Suprapubic skin (tissue), 4 donors: ENCODE measurements at places on chromosomes 12 and 14. TPM values are rescaled to one million over a fixed set of nuclear protein-coding genes. Genes with fewer than 3 reads are reported as not detected.
A peak's percentile ranks its signal among the peaks of the same experiment; 100 is the strongest.

- no peak for DNase-seq
Measured at GRCh38 chr14:104135904-104136471, 2.4 kb upstream of the KIF26A start.

DNA sequence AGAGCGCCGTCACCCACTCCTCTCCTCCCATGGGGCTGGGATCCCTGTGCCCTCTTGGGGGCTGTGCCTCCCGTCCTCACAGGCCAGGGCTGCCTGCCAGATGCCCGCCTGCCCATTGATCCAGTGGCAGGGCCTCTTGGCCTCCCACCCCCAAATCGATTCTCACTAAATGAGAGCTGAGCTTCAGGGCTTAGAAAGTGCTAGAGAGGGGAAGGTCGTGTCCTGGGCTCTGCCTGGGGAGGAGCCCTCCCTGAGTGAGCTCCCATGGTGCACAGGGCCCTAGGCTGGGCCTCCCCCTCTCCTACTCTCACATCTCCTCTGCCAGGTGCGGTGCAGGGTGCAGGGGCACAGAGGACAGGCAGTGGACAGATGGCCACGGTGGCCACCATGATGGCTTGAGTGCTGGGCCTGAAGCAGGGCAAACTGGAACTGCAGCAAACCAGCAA is 9.2 kb downstream of the BEGAIN start:
- peak; percentile 47 for DNase-seq

CDC42BPB gene
- 108 TPM for total RNA-seq

DNA sequence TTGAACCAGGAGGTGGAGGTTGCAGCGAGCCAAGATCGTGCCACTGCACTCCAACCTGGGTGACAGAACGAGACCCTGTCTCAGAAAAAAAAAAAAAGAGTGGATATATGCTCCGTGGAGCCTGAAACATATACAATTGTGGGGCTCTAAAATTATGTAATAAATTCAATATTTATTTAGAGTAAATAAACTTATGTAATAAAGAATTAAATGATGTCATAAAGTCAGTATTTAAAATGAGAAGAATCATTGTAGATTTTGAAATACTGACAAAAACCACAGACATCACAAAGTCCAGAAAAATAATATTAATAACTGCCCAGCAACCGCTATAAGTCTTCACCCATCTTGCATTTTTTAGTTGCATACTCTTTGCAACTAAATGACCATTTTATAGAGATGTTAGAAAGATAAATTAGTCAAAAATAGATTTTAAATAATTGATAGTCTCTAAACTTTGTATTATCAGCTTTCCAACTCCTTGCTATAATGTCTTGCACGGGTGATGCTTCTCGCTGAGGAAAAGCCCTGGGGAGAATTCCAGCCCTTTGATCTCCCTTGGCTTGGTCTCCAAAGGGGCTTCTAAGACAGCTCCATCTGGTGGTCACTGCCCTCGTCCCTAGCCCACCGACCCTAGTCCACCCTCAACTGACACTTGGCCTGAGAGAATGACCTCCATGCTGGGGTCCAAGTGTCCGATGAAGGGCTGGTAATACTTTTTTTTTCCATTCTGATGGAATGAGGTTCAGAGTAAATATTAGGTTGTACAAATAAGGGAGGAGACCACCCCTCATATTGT is 7.9 kb upstream of the TMBIM6 start:
- no peak for DNase-seq

DNA sequence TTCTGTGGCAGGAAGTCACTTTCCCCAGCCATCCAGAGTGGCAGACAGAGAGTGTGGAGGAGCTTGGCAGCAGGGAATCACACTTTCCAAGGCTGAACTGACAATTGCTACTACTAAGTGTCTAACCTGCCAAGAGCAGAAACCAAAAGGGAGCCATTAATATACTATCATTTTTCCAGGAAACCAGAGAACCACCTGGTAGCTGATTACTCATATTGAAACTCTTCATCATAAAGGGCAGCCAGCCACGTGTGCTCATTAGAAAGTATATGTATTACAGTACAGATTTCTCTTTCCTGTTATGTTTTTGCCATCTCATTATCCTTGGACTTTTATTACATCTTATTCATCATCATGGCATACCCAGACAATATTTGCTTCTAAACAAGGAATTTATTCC is 374.9 kb downstream of the GXYLT1 start:
- no peak for DNase-seq

GRCh38 chr14:60226298-60226697 is 22.7 kb upstream of the PPM1A start:
- DNase-seq: no peak

SLC11A2 gene
- 70.7 TPM for total RNA-seq

SHMT2 gene
- 53.5 TPM for total RNA-seq

- DNase-seq: no peak
Measured at GRCh38 chr14:69695322-69696203, 71.4 kb upstream of the SRSF5 start.

DNA sequence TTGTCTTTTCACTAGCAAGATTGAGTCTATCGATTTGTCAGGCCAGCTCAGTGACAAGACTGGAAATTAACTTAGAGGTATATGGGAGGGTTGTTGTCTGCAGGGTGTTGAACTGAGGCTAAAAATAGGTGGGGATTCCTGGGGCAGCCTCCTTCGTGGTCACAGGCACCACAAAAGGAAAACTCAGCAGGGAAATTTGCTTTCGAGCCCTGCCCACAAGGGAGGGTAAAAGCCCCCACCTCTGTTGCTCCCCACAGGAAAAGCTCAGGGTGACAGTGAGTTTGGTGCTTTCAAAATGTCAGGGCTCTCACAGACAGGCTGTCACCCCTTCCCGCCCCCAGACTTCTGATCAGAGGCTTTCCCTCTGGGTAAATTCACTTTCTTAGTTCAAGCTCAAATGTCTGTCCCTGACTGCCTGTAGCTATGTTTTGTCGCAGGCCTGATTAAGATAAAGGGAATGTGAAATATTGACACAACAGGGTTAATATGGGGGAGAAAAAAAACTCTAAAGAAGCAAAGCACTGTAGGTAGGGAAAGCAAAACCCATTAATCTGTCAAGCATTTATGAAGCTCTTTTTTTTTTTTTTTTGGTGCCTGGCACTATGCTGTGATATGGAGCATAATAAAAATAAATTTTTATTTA is 11.7 kb upstream of the NFKBIA start:
- DNase-seq: no peak

ZC3H10 gene
- 5.6 TPM for total RNA-seq

ENDOU gene
- total RNA-seq: 22.9 TPM

GOLT1B gene
- 23.2 TPM for total RNA-seq

- peak; percentile 89 for DNase-seq
Measured at GRCh38 chr14:23009939-23010726, at the start of gene C14orf93. Gene C14orf93 (minus strand): TSS chr14:23010143. CDS start chr14:22999023, 11,120 bp downstream.

DNA sequence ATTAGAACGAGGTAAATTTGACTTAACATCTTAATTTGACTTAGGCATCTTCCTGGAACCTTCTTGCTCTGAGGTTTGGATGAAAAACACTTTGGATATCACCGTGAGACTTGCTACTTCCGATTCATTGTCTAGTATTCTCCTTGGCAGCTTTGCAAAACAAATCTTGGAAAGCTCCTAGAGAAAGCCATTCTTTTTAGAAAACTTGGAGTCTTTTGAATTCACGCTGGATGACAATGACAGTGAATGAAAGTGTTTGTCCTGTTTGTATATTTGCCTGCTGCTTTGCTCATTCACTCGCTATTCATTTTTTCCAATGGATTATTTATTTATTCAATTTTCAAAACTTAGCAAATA is 222.1 kb upstream of the HMGA2 start:
- no peak for DNase-seq

DNA sequence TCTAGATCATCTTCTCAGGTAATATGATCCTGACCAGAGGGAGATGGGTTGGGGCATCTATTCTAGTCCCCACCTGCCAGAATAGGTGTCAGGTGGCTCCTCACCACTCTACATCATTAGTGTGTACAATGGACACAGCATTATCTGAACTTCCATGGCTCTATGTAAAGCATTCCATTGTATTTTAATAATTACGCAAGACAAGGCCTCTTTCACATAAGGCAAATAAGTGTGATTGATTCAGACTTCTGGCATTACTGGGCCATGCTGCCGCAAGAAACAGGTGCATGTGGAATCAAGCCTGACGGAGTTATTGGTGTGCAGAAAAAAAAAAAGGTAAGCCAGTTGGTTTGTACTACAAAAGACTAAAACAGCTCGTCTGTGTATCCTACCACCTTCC is 3.1 kb upstream of the DDHD1 start:
- DNase-seq: no peak

DNA sequence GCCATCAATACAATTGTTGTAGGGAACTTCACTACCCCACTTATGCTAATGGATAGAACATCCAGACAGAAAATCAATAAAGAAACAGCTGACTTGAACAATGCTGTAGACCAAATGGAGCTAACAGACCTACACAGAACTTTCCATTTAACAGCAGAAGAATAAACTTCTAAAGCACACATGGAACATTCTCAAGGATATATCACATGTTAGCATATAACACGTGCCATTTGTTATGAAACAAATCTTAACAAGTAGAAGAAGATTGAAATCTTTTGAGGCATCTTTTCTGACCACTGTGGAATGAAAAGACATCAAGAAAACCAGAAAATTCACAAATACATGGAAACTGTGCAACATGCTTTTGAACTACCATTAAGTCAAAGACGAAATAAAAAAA is 62.5 kb upstream of the RNU6-8 start:
- DNase-seq: no peak

GRCh38 chr12:32906399-32907165 is 10.0 kb upstream of the PKP2 start:
- DNase-seq: no peak

GRCh38 chr12:71999795-72000194 is 61.1 kb downstream of the TPH2 start:
- no peak for DNase-seq

TAS2R9 gene
- total RNA-seq: not detected

DNA sequence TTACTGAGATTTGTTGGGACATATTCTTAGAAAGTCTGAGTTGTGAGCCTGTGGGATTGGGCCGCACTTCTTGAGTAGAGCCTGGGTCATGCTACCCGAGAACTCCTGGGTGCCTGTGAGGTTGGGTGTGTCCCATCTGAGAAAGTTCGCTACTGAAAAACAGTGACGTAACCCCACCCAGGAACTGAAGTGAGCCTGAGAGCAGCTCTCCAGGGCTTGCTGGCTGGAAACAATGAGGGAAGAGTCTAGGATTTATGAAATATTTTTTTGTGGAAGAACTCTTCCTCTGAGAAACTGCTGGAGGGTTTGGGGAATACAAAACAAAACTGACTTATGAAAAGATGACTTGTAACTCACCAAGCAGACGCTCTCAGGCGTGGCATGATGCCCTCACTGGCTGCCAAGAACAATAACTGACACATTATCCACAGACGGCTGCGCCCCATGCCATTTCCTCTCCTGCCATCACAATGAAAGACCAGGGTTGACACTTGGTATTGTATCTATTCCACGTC is 69.2 kb downstream of the RASSF3 start:
- peak; percentile 87 for DNase-seq

- no peak for DNase-seq
Measured at GRCh38 chr12:23824358-23824757, 125.1 kb downstream of the SOX5 start.

GRCh38 chr14:63840981-63841380 is 11.8 kb upstream of the SYNE2 start:
- no peak for DNase-seq

CELA1 gene
- not detected for total RNA-seq

- no peak for DNase-seq
Measured at GRCh38 chr14:24816011-24816928, 182.3 kb upstream of the GZMB start.

DNA sequence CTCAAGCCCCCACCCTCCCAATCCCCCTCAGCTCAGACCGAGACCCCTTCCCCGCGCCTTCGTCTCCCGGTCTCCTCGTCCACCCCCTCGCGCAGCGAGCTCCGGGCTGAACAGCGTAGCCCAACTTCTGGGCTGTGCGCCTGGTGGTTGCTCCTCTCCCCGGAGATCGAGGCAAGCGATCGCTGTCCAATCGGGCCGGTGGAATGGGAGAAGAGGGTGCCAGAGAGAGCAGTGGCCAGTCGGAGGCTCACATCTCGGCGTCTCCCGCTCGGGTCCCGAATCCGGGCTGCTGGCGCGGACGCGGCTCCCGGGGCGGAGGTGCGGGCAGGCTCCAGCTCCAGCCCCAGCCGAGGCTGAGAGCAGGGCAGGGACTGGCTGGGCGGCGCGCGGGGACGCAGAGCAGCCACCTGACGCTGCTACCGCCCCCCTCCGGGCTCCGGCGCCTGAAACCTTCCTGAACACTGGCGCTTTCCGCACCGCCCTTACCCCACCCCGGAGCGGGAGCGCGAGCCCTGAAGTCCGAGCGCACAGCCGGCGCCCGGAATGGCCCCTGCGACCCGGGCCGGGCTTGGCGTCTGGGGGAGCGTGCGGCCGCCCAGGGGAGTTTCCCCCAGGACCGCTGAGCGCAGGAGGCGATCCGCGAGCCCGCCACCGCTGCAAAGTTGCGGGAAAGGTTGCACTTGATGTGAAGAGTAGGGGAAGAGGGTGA is 508 bp upstream of the KCNH5 start:
- DNase-seq: no peak

DNA sequence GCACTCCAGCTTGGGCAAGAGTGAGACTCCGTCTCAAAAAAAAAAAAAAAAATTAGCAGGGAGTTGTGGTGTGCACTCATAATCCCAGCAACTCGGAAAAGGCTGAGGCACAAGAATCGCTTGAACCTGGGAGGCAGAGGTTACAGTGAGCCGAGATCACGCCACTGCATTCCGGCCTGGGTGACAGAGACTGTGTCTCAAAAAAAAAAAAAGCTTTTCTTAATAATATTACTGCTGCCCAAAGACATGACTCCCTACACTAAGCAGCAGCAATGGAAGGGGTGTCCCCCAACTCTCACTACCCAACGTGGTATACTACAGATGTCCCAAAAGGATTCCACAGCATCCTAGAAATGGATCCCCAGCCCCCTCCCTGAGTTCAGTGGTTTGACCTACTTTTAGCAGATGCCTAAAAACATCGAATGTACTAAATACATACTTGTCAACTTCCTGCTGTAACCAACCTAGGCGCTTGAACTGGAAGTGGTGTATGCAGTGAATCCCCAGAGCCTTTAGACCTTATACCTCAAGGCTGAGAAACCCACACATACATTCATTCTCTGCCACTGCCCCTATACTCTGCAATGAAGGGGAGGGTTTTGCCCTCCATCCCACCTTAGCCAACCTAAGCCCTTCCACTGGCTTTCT is 8.5 kb upstream of the FKBP11 start:
- no peak for DNase-seq

GRCh38 chr14:37658156-37658555 is 62.7 kb downstream of the TTC6 start:
- no peak for DNase-seq

TRAFD1 gene
- 88.1 TPM for total RNA-seq

GRCh38 chr14:78581229-78581628 is 411.1 kb downstream of the NRXN3 start:
- DNase-seq: no peak

GRCh38 chr12:122882908-122883558 is 12.9 kb downstream of the VPS37B start:
- no peak for DNase-seq

DNA sequence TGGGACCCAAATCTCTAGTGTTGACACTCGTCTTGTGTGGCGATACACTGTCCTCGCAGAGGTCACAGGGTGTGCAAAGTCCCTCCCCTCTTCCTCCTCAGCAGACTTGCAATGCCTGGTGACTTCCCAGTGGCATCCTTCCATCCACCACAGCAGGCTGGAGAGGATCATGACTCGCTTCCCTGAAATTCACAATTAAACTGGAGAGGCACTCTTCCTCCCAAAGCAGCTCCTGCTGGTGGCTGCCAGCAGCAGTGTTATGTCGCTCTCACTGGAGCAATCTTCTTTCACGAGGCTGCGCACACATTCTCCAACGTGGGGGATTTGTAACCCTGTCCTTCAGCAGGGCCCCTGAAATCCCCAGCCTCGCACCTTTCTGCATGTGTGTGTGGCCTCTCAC is 145.2 kb upstream of the TMCC3 start:
- no peak for DNase-seq
